ENCODE measurements at places on chromosomes 7 and 10. TPM values are rescaled to one million over a fixed set of nuclear protein-coding genes. Genes with fewer than 3 reads are reported as not detected.
A peak's percentile ranks its signal among the peaks of the same experiment; 100 is the strongest.

The EN2 gene
- polyA plus RNA-seq: 0.24 TPM

DNA sequence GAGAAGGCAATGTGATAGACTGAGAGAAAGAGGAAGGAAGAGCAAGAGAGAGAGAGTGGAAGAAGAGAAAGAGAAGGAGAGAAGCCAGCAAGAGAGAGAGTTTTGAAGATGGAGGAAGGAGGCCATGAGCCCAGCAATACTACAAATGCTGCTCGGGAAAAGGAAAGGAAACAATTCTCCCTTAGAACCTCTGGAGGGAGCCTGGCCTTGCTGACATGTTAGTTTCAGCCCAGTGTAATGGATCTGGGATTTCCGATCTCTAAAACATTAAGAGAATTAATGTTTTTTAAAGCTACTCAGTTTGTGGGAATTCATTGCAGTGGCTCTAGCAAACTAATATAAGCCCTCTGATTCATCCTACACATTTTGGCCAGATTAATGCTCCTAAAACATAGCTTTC lies 206.8 kb upstream of the MTPN start:
- DNase-seq: no peak

DNA sequence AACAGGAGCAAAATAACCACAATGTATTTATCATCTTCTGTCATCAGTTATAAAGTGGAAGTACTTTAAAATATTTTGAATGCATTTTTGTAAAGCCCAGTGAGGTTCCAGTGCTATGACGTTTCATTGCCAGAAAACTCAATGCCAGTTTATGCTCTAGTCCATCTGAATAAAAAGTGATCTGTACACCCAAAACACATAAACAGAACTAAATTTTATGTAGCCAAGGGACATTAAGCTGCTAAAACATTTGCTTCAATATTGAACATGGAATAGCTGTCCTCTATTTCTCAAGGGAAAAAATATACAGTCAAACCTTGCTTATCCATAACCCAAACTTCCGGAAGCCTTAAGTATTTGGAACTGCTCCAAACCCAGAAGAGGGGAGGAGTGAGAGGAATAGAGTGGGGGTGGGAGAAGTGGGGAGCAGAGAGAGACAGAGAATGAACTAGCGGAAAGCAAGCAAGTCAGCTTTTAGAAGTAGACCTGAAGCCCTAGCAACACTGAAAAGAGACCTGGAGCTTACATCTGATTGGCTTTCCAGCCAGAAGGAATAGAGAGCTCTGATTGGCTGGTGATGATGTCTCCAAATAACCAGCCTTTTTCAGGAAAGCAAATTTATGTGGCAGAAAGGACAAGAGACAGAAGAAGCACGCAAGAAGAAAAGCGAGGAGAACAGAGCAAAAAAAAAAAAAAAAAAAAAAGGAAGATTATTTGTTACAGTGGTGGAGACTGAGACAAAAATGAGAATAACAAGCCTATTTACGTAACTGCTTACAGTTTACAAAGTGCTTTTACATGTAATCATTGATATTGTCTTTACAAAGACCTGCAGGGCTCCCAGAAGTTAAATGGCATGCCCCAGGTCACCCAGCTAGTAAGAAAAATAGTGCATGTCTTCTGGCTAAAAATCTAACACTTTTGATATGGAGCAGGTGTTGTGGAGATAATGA lies 196.0 kb downstream of the RNLS start:
- peak; percentile 48 for DNase-seq

The GIMAP8 gene
- 8.6 TPM for polyA plus RNA-seq

The FOXP2 gene
- 14.9 TPM for polyA plus RNA-seq

- DNase-seq: no peak
These were observed 116.2 kb upstream of the AFAP1L2 start for GRCh38 chr10:114520453-114520852.

The PDZD7 gene
- 4.0 TPM for polyA plus RNA-seq

The BEND7 gene
- polyA plus RNA-seq: 29.0 TPM

- no peak for DNase-seq
These were observed 6.7 kb downstream of the TSC22D4 start for GRCh38 chr7:100472121-100472851.

GRCh38 chr7:151140826-151141225 lies 26.7 kb downstream of the GBX1 start:
- DNase-seq: no peak

- no peak for DNase-seq
These were observed 90.5 kb upstream of the PHYHIPL start for GRCh38 chr10:59085711-59086502.

GRCh38 chr7:45659496-45660139 lies 85.5 kb downstream of the ADCY1 start:
- peak; percentile 1 for DNase-seq

- DNase-seq: no peak
These were observed 33.7 kb upstream of the GLCCI1 start for GRCh38 chr7:7934945-7935344.

DNA sequence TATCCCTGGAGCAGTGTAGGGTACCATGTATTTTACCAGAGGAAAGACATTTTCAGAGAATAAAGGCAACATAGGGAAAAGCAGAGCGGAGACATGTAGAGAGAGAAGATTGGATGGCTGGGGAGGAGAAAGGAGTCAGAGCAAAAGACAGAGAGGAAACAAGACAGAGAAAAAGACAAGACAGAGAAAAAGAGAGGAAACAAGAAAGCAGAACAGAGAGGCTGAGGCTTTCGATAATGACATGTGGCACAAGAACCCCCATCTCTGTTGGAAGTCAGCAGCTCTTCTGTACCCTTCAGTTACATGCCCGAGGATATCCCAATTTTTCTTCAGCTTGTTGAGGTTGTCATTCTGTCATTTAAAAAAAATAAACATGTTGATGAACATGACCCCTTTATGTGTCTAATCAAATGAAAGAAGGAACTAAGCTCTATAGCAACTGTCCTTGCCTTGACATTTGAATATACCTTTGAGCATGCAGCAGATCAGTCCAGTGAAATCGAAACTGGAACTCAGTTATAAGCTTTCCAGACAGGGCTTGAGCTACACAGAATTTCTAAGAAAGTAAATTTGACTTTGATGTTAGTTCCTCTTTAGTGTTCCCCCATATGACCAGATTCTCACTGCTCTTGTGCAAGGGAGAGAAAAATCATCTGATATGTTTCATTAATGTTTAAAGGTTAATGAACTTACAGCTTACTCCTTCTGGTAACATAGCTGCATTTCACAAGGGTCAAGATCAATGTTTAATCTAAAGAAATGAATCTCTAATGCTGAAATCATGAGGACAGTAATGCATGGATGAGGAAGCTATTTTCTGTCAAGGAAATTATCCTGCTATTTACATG lies 75.1 kb upstream of the SP4 start:
- no peak for DNase-seq

DNA sequence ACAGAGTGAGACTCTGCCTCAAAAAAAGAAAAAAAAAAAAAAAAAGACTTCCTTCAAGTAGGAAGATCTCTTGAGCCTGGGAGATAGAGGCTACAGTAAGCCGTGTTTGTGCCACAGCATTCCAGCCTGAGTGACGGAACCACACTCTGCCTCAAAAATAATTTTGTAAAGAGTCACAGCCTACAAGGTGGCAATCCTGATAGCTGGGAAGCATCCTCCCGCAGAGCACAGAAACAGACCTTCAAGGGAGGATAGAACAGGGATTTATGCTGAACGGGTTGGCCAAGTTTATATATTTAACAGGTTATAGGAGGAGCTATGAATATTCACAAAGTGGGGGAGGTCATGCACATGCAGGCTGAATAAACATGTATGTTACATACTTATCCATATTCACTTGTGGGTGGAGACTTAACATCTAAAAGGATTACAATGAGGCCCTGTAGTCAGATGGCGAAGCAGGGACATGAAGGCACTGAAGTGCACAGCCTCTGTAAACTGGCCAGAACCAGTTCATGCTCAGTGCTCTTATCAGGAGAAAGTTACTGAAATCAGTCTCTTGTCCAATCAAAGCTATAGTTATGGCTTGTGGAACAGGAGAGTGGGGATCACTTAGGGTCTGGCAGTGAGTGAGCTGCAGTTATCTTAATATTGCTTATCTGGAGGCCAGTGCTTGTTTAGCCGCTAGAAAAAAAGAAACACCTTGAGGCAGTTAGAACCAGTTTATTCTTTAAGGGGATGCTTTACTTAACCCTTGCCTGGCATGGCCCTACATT lies 6.8 kb downstream of the LMBR1 start:
- no peak for DNase-seq

- peak; percentile 10 for DNase-seq
These were observed 26.3 kb upstream of the WDR11 start for GRCh38 chr10:120824881-120825309.

- no peak for DNase-seq
These were observed 234.8 kb downstream of the AGMO start for GRCh38 chr7:15327001-15327400.

The KNDC1 gene
- polyA plus RNA-seq: 5.1 TPM

The CFTR gene
- 2.1 TPM for polyA plus RNA-seq

DNA sequence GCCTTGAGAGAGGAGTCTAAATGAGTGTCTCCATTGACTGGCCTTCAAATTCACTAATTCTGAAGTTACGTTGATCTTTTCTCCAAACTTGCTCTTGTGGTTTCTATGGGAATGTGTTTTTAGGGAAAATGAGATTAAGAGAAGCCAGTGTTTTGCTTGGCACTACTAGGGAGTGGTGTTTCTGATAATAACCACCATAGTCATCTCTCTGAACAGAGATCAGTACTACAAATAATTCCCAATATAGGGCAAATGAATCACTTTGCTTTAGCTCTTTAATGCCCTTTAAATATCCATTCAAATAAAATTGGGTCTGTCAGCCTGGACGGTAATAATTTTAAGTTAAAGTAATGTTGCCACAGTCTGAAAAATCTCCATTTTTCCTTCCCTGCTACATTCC lies 90.8 kb downstream of the NRF1 start:
- DNase-seq: no peak

- DNase-seq: no peak
These were observed 1307.8 kb upstream of the CELF2 start for GRCh38 chr10:9709849-9710248.

DNA sequence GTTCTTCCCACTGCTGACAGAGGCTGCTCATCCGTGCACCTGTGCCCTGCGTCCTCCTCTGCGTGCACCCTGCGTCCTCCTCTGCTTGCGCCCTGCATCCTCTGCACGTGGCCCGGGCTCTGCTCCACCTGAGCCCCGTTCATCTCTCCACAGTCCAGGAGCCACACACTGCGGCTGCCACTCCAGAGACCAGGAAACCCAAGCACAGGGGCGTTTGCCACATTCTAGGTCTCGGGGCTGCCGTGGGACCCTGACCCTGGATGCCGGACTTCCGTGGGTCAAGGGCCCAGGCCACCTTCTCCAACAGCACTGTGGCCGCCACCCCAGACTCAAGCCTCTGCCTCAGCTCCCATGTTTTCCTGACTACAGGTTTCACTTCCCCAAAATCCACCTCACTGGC lies 460.4 kb downstream of the PTPRN2 start:
- no peak for DNase-seq

GRCh38 chr10:127122831-127123230 lies 73.6 kb downstream of the INSYN2A start:
- no peak for DNase-seq

The LOXL4 gene
- polyA plus RNA-seq: 4.9 TPM

DNA sequence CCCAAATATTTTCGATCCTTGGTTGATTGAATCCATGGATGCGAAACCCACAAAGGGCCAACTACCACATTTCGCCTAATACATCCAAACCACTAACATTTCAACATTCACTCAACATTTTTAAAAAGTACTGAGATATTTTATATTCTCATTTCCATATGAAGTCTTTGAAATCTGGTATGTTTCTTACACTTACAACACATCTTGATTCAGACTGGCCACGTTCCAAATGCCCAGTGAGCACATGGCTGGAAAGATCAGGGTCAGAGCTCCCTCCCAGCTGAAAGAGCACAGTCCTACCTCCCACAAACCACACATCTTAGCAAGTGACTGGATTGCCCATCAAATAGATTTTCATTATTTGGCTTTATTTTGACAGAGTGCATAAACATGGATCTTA lies 18.9 kb downstream of the NCAPG2 start:
- no peak for DNase-seq

- no peak for DNase-seq
These were observed 490.2 kb upstream of the AUTS2 start for GRCh38 chr7:69108097-69108496.

- DNase-seq: no peak
These were observed 180.1 kb upstream of the CCDC6 start for GRCh38 chr10:60086421-60086820.

The SEPTIN14 gene
- polyA plus RNA-seq: 0.16 TPM

DNA sequence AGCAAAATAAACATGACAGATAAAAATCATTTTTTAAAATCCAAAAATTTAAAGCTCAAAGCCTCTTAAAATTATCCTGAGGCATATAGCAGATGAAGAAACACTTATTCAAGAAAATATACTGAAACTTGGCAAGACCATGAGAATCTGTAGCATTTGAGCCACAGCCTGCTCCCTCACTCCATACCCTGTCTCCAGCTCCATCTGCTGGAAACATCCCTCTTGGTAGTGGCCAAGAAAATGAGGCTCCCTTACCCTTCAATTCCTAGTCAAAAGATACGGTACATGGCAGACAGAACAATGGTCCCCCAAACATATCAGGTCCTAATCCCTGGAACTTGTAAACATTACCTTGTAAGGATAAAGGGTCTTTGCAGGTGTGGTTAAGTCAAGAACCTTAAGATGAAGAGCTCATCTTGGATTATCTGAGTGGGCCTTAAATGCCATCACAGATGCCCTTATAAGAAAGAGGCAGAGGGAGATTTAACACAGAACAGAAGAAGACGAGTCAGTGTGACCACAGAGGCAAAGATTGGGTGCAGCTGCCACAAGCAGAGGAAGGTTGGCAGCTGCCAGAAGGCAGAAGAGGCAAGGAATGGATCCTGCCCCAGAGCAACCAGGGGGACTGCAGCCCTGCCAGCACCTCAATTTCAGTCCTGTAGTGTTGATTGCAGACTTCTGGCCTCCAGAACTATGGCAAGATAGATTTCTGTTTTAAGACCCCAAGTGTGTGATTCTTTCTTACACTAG lies 149.4 kb downstream of the ZNF248 start:
- no peak for DNase-seq

The OR2A12 gene
- polyA plus RNA-seq: 0.08 TPM

DNA sequence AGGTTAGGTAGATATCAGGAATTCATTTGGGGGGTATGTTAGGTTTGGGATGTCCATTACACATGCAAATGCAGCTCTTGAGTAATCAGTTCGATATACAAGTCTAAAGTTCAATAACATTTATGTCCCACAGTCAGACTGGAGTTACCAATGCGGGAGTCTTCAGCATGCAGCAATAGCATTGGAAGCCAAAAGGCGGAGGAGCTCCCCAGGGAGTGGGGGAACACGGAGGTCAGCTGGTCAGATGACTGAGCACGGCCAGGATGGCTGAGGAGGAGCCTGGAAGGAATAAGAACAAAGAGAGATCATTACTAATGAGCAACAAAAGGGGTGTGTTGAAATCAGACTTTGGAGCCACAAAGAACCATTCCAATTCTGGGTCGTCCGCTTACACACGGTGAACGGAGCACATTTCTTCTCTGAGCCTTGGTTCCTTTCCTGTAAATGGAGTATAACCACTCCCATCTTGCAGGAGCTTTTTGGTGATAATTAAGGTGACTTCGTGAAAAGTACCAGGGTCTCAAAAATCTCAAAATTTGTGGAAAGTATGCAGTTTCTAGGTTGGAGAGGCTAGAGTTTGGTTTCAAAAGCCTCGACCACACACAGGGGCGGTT lies 478 bp upstream of the ZNF22 start:
- peak; percentile 28 for DNase-seq

Measured in left renal cortex interstitium (tissue), 4 donors.